Calu3 (cell line): ENCODE measurements at places on chromosomes 11 and 22.

DNA sequence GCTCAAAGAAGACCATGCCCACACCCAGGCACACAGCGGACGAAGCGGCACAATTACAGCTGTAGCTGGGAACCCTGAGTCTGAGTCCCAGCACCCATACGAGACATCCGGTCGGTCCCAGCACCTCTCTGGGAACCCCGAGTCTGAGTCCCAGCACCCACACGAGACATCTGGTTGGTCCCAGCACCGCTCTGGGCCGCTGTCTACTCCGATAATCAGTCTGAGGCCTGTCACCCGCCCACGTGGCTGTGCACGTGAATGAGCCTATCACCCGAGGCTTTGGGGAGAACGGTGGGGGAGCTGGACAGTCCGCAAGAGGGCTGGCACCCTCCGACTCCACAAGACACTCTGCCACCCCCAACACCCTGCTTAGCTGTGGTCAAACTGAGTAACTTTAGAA, 6.2 kb downstream of the TTLL8 start:
- no peak for DNase-seq

GRCh38 chr11:95608093-95608492, 181.5 kb downstream of the FAM76B start:
- DNase-seq: no peak

DNA sequence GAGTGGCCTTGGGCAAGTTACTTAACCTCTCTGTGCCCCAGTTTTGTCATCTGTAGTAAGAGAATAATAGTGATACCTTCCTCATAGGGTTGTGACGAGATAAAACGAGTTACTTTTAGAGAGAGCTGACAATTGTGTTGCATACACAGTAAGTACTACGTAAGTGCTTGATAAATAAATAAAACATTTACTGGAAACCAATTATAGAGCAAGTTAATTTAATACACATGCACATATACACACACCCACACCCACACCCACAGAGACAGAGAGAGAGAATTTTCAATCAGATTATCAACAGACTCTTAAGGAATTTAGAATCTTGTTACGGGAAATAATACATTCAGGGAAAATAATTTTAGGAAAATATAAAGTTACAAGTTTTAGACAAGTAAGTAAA, 1045.8 kb upstream of the TENM4 start:
- DNase-seq: no peak

- DNase-seq: no peak
Measured at GRCh38 chr11:75855206-75855605, 40.2 kb downstream of the UVRAG start.

GRCh38 chr22:31448382-31448781, 41.3 kb downstream of the EIF4ENIF1 start:
- DNase-seq: no peak

DNA sequence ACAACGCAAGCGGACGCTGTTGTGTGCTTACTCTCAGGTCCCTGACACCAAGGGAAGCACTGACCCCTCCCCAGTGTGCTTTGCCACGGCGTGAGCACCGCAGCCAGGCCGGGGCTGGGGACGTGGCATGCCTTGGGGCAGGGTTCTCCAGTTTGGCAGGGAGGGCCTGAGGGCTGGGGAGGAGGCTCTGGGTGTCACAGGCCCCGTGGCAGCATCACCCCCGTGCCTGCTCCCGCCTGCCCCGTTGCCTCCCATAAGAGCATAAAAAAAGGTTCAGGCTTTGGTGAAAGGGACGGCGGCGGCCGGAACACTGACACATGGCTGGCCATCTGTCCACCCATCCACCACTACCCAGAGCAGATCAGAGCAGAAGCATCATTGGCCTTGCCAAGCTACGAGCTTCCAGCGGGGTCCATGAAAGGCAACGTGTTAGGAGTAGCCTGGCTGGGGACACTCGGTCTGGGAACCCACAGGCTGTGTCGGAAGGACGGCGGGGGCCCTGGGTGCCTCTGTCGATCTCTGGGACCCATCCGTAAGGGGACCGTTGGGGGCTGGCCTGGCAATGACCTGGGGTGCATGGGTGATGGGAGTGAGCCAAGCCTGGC, 183.0 kb downstream of the IGLL1 start:
- no peak for DNase-seq
